ENCODE measurements at places on chromosomes 5 and 9.

- no peak for DNase-seq
These were observed 4.2 kb downstream of the USP20 start for GRCh38 chr9:129839324-129840023.

DNA sequence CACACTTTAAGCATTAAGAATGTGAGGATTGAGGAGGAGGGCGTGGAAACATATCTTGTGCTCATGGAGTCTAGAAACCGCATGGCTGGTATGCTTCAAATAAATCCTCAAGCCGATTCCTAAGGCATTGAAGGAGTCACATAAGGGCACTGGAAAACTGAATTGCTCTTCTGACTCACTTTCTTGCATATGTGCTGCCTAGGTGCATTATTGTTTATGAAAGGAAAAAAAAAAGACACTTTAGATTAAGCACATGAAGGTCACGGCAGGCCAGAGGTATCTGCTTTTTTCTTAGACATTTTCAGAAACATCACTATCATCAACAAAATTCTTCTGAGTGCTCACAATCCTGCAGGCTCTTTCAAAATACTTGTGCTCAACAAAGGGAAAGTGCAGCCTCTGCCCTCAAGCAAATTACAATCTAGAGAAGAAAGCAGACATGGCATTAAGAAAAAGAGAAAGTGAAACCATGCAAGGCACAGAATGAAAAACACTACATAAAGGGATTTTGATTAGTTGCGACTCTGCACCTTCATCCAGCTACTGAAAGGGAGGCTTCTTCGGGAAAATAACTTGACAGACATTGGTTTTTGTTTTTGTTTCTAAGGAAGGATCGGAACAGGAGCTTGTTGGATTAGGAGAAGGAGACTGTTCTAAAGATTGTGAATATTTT lies 2117.6 kb downstream of the MAT2B start:
- no peak for DNase-seq

GRCh38 chr5:149486726-149487635 lies 64.3 kb downstream of the CSNK1A1 start:
- DNase-seq, result no peak

- DNase-seq, result no peak
These were observed 32.3 kb downstream of the CARTPT start for GRCh38 chr5:71751422-71751821.

DNA sequence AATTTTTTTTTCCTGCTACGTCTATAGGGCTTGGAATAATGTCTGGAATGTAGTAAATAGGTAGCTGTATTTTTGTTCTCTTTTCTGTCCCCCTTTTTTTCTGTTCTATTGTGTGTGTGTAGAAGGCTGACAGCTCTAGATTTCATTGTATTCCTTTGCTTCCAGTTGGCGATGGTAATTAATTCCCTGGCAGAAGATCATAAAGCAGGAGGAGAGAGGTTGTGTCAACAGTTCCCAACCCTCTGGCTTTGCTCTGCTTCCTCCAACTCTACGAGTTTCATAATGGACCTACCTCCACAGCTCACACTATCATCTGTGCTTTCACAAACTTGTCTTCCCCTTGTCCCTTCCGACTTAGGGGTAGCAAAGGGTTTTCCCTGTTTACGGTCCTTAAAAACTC lies 117.9 kb upstream of the CDH18 start:
- DNase-seq, result no peak

DNA sequence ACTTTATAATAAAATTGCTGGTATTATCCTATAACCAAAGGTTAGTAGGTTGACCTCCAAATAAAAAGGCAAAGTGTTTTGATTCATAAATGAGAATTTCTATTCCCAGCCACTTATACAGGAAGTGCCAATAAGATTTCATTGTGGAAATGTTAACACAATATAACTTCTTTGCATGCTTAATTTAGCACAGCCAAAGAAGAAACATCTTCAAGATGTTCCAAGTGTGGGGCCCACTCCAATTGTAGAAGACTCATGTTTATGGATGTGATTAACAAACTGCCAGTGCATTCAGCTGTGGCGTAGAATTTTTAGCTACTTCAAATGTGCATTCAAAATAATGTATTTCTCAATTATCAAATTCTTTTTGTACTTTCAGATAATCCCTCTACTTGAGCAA lies 402.3 kb downstream of the DEPDC1B start:
- no peak for DNase-seq

DNA sequence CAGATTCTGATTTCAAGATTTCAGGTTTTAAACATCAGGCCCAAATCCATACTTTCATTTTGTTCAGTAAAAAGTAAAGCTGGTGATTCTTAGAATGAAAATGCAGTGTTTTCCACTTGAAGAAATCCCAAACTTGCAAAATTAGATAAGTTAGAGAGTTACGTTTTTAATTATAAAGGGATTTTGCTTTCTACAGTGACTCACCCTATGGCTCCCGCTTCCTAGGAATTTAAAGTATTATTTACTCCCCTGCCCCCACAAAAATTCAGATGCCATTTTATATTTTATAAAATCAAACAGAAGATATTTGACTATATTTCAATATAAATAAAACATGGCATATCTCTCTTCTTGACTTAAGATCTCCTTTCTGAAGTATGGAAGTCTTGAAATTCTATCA lies 402.9 kb downstream of the ZSWIM6 start:
- DNase-seq, result no peak

DNA sequence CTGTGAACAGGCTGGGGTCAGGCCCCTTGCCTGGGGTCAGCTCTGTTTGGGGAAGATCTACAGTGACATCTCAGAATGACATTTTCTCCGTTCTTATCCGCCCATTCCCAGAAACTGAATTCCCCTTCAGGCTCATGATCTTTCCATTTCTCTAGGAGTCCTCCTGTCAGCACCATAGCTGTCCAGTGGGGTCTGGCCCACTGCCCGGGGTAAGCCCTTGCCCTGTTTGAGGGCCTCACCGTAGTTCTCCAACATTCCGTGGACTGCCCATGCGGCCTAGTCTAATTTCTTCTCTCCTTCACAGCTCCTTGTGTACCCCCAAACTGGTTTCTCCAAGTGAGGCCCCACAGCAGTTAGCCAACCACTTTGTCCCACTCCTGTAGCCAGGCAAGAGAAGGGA lies 68.4 kb downstream of the ENTREP1 start:
- no peak for DNase-seq

GRCh38 chr5:2801577-2802525 lies 50.4 kb upstream of the IRX2 start:
- DNase-seq, result no peak

DNA sequence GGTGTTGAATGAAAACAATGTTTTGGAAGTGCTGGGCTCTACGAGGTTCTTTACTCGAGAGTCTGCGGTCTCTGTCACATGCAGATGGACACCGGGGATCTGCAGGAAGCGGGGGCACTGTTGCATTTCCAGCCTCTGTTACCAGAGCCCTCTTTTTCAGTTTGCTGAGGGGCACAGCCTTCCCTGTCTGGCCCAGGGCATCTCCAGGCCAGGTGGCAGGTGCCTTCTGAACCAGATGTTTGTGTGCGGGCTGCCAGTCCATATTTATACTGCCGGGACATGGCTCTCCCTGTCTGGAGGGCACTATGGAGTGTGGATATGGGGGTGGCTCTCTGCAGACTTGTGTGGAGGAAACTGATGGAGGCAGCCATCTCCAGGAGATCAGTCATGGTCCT lies 18.7 kb upstream of the POMT1 start:
- DNase-seq, result no peak

- DNase-seq, result no peak
These were observed 136.6 kb upstream of the GPR151 start for GRCh38 chr5:146652547-146652946.

- no peak for DNase-seq
These were observed 65.1 kb downstream of the ANKH start for GRCh38 chr5:14806456-14806855.

DNA sequence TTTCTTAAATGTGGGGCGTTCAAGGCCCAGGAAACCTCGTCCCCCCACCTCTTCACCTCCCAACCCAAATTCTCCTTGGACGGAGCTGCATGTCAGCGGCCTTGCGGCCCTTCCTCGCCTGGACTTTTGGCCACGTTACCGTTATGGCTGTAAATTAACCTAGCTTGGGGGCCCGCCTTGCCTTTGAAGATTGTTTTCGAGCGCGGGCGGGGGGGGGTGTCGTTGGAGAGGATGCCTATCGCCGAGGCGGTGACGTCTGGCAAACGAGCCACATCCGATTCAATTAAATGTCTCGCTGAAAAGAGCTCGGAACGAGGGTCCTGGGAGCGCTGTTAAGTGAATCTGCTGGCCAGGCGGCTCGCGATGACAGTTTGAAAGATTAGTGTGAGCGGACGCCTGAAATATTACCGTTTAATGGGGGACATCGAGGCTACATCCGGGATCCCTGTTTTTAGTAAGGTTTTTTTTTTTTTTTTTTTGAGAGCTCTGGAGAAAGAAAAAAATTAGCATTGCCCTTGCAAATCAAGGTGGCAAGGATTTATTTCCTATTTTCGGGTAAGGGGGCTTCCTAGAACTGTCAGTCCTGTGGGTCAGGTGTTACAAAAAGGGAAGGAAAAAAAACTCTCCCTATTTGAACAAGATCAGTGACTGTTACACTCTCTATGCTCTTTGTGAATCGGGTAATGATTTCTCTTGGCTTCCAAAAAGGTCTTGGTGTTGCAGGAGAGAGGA lies 2.3 kb upstream of the NKX2-5 start:
- DNase-seq, result no peak

- DNase-seq, result no peak
These were observed 507.1 kb downstream of the TLE4 start for GRCh38 chr9:80078826-80079225.

DNA sequence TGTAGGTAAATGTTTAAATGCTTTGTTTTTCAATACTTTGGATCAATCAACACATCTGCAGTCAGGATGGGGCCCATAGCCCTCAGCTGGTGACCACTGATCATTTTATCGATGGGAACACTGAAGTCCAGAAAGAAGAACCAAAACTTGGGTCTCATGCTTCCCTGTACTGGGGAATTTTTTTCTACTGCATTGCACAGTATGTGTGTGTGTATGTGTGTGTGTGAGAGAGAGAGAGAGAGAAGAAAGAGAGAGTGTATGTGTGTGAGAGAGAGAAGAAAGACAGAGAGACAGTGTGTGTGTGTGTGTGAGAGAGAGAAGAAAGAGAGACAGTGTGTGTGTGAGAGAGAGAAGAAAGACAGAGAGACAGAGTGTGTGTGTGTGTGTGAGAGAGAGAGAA lies 202.9 kb upstream of the MSX2 start:
- DNase-seq, result no peak

DNA sequence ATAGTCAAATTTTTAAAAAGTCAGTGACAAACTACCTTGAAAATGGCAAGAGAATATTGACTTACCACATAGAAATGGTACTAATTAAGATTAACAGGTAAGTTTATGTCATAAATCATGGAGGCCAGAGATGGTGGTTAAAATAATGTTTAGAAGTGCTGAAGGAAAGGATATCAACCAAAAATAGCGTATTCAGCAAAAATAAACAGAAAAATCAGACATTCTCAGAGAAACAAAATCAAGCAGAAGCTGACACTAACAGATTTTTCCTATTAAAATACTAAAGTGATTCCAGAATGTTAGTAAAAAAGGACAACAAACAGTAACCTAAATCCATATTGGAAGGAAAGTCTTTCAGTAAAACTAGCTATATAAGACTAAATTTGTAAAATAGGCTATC lies 959.9 kb upstream of the CDH10 start:
- DNase-seq, result no peak

GRCh38 chr9:90301277-90301653 lies 341.4 kb downstream of the DIRAS2 start:
- DNase-seq, result peak; percentile 77

- no peak for DNase-seq
These were observed 46.3 kb upstream of the MSX2 start for GRCh38 chr5:174678107-174678506.

GRCh38 chr9:129617167-129617566 lies 3.7 kb downstream of the C9orf50 start:
- peak; percentile 37 for DNase-seq

GRCh38 chr5:14469551-14470377 lies 111.8 kb upstream of the OTULINL start:
- no peak for DNase-seq

DNA sequence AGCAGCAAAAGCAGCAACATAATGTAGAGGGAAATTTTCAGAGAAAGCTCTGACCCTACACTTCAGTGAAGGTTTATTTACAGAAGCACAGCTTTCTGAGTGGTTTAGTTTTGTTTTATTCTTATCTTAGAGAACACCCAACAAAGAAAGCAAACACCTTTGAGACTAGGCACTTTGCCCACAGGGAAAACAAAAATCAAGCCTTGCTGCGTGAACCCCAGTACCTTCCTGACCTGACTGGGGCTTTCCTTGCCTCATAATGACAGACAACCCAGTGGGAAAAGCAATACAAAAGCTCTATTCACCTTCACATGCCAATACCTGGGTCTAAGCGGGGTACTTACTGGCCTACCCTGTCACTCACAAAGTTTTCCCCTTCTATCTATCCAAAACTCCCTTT lies 189.8 kb downstream of the HINT1 start:
- no peak for DNase-seq

- DNase-seq, result no peak
These were observed 3.3 kb downstream of the STKLD1 start for GRCh38 chr9:133379153-133380086.

DNA sequence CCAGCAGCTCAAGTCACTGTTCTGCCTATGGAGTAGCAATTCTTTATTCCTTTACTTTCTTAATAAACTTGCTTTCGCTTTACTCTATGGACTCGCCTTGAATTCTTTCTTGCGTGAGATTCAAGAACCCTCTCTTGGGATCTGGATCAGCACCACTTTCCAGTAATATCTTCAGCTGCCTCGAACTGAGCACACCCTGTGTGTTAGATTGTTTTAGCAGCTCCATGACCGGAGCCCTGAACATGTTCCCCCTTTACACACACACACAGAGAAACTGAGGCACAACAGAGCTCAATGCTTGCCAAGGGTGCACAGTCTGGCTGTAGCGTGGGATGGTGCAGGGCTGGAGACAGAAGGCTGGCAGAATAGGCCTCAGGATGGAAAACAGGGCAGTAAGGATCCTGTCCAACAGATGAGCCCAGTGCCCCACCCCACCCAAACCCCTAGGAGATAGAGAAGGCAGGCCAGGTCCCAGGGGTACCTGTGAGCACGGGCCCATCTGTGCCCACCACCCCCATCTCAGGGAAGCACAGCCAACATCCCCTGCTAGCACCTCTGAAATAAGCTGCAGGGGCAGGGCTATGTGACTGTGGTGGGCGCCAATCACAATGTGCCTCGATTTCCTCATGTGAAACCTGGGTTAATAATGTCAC lies 27.9 kb downstream of the BICD2 start:
- no peak for DNase-seq

DNA sequence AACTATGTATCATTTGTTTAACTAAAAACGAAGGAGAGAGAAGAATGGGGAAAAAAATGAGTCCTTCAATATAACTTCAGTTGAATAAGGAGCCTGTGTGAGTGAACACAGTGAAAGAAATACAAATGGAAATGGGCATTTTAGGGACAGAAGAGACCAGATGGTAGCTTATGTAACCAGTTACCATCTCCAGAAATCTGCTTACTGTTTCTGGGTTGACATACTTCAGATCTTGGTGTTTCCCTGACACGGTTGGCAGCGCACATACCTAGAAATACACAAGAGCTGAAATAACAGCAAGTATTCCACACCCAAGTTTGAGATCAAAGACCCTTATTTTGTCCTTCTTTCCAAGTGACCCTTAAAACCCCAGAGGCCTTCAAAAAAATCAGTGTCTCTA lies 14.9 kb upstream of the GFRA3 start:
- DNase-seq, result no peak

All from T1000 (cell line).